WTC11 (cell line): ENCODE measurements at places on chromosomes 4 and X. TPM values are rescaled to one million over a fixed set of nuclear protein-coding genes. Genes with fewer than 3 reads are reported as not detected.

DNA sequence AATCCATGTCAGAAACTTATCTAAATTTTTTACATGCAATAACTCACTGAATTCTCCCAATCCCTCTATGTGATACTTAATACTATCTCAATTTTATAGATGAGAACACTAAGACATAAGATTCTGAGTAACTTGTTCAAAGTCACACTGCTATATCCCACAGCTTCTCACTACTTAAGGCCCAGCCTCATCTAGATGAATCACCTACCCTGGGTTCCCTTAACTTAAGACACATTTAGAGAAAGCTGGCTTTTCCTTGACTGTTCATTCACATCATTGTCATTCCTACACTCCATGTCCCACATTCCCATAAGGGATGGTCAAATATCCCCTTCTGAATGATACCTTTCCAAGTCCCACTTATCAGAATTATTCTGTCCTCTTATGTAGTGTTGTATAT is 21.0 kb downstream of the TNIP3 start:
- H3K4me1 ChIP-seq, result no peaks in the 10 kb centered on the region
- no peak overlapping the region for H3K4me3 ChIP-seq
- DNase-seq, result no peak
- no peaks in the 10 kb centered on the region for H3K36me3 ChIP-seq

- H3K4me1 ChIP-seq, result peaks cover 2% of the 10 kb centered on the region; the same call in 1 of the 2 replicates
- no peak overlapping the region for H3K4me3 ChIP-seq
- no peaks in the 10 kb centered on the region for H3K36me3 ChIP-seq
- no peak overlapping the region for H3K27ac ChIP-seq
- DNase-seq, result no peak
- no peaks in the 10 kb centered on the region for H3K27me3 ChIP-seq
Observed at GRCh38 chr4:129223945-129224344, 128.0 kb downstream of the C4orf33 start.

DNA sequence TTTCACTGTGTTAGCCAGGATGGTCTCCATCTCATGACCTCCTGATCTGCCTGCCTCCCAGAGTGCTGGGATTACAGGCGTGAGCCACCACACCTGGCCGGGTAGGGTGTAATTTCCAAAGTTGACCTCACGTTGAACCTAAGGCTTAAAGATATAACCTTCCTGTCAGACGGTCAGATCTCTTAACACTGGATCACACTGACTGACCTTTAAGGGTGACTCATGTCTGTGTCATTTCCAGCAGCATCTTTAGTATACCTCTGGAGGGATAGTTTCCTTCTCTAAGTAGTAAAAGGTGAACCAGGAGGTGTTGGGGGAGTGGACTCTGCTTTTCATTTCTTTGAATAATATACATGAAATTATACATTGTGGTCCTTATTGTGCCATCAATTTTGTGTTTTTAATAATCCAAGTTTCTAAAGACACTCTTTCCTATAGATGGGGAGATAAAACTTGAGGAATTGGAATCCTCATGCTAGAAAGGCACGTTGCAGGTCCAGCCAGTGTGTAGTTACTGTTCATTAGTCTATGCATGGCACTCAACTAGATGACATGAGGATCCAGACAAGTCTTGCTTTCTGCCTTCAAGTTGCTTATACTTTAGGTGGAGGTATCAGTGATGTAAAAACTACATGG is 45.7 kb downstream of the ARHGAP10 start:
- no peaks in the 10 kb centered on the region for H3K27me3 ChIP-seq
- no peaks in the 10 kb centered on the region for H3K36me3 ChIP-seq
- H3K4me1 ChIP-seq, result peaks cover 3% of the 10 kb centered on the region
- no peak for DNase-seq
- H3K27ac ChIP-seq, result no peak overlapping the region
- no peak overlapping the region for H3K4me3 ChIP-seq

- no peak overlapping the region for H3K27ac ChIP-seq
- 0 out of 2 replicates have a peak, but pooled peaks cover 6% of the 10 kb centered on the region for H3K4me1 ChIP-seq
- no peaks in the 10 kb centered on the region for H3K27me3 ChIP-seq
- H3K36me3 ChIP-seq, result no peaks in the 10 kb centered on the region
Observed at GRCh38 chr4:1646690-1647089, 37.4 kb downstream of the FAM53A start.

DNA sequence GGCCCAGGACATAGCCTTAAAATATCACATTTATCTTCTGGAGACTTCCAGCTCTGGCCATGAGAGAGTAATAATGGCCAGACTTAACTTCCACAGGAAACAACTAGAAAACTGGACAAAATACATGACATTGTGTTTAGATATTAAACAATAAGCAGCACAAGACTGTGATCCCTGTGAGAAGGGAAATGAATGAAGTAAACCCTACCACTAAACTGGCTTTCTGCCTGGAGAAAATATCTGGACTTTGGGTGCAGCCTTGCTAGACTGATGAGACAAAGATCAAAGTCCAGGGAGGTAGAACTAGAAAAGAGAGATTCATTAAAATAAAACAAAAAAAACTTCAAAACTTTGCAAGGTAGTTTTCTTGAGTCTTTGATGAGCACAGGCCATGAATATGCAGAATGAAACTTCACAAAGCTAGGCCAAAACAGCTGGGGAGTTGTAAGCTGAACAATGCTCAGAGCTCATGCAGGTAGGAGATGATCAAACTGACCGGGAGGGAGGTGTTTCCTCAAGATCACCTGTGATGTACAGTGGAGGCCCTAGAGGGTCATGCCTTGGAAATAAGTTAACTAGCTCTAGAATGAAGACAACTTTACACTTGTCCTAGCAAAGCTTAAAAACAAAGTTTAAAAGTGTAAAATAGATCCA is 147.0 kb upstream of the SH3RF1 start:
- no peaks in the 10 kb centered on the region for H3K27me3 ChIP-seq
- no peak for DNase-seq
- no peaks in the 10 kb centered on the region for H3K36me3 ChIP-seq
- no peak overlapping the region for H3K4me3 ChIP-seq
- H3K27ac ChIP-seq, result no peak overlapping the region

DNA sequence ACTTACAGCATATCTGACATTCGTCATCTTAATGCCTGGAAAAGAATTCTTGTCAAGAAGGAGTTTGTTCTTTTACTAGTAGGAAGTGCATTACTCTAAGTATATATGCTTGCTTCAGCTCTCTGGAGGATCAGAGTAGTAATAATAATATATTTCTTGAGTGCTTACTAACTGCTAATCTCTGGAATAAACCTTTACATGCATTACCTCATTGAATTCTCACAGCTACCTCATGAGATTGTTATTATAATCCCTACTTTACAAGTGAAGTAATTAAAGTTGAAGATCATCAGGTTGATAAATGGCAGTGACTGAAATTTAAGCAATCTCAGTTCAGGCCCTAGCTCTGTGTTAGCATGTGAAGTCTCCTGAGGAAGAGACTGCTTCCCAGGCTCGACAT is 115.0 kb upstream of the PDE5A start:
- H3K4me3 ChIP-seq, result no peak overlapping the region
- no peaks in the 10 kb centered on the region for H3K36me3 ChIP-seq
- no peaks in the 10 kb centered on the region for H3K4me1 ChIP-seq
- H3K27ac ChIP-seq, result no peak overlapping the region

DNA sequence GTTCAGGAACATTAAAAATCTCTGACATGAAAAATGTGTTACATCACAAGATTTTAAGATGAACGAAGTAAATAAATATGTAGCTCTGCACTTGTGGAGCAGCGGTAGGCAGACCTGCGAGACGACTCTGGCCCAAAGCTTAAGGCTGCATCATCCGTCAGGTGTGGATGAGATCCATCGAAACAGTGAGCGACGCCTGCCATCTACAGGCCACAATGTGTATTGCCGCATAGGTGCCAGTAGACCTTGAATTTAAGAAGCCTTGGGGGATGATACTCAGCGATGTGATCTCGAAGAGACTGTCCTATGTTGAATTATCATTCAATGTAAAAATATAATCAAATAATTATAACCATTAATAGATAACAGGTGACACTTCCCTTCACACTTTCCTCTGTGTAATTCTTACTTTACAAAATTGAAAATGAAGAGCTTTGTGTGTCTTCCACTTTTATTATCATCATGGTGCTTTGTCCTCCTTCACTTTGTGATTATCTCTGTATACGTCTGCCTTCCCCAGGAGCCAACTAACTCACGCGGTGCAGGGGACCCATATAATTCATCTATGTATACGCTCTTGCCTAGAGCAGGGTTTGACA is 851.0 kb downstream of the RAB28 start:
- H3K27me3 ChIP-seq, result peaks cover 3% of the 10 kb centered on the region
- no peak overlapping the region for H3K4me3 ChIP-seq
- peaks cover 8% of the 10 kb centered on the region for H3K4me1 ChIP-seq
- H3K27ac ChIP-seq, result no peak overlapping the region
- H3K36me3 ChIP-seq, result peaks cover 33% of the 10 kb centered on the region

DNA sequence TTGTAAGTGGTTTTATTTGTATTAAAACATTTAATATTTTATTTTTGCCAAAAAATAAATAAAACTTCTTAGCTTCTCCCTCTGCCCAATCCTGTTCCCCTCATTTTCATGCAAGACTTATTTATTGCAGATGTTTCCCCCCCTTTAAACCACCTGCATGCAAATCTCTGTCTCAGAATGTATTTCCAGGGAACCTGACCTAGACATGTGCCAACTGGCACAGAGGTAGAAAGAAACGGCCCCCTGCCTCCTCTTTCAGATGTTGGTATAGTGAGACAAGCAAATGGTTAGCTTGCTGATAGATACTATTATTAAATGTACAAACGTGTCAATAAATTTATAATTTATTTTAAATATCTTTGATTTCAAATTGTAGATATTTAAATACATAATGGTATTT is 47.1 kb downstream of the KLF3 start:
- peaks cover 6% of the 10 kb centered on the region; the same call in 1 of the 2 replicates for H3K36me3 ChIP-seq
- H3K4me3 ChIP-seq, result no peak overlapping the region
- H3K27ac ChIP-seq, result no peak overlapping the region
- H3K4me1 ChIP-seq, result no peaks in the 10 kb centered on the region
- no peaks in the 10 kb centered on the region for H3K27me3 ChIP-seq

DNA sequence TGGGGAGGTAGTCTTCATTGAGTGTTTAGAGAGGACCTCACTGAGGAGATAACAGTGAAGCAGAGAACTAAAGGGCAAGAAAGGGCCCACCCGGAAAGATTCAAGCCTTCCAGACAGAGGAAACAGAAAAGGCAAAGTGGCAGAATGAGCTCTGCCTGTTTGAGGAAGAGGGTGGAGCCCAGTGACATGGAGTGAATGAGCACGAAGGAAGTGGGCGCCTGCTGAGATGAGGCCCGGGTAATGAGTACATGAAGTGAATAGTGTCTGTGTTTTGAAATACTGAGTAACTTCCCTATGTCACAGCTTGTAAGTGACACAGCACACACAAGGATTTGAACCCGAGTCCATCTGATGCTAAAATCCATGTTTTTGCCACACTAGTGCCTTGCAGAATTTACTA is 32.5 kb upstream of the TLR2 start:
- H3K4me3 ChIP-seq, result no peak overlapping the region
- H3K27ac ChIP-seq, result no peak overlapping the region
- H3K36me3 ChIP-seq, result no peaks in the 10 kb centered on the region

- DNase-seq, result no peak
- peaks cover 3% of the 10 kb centered on the region; the same call in 1 of the 2 replicates for H3K27me3 ChIP-seq
- no peak overlapping the region for H3K27ac ChIP-seq
- H3K36me3 ChIP-seq, result peaks cover 27% of the 10 kb centered on the region
- no peaks in the 10 kb centered on the region for H3K4me1 ChIP-seq
Observed at GRCh38 chrX:313546-313945, 5.0 kb downstream of the GTPBP6 start.

- peaks cover 36% of the 10 kb centered on the region for H3K36me3 ChIP-seq
- peak overlapping the region; percentile 35 for H3K27ac ChIP-seq
- H3K4me1 ChIP-seq, result peaks cover 62% of the 10 kb centered on the region
- no peak overlapping the region for H3K4me3 ChIP-seq
- no peak for DNase-seq
Observed at GRCh38 chr4:151488968-151489367, 80.0 kb downstream of the FHIP1A start.

GRCh38 chr4:13703096-13703495 is 75.6 kb upstream of the BOD1L1 start:
- DNase-seq, result no peak
- H3K27ac ChIP-seq, result no peak overlapping the region
- H3K36me3 ChIP-seq, result no peaks in the 10 kb centered on the region
- H3K4me3 ChIP-seq, result no peak overlapping the region

DNA sequence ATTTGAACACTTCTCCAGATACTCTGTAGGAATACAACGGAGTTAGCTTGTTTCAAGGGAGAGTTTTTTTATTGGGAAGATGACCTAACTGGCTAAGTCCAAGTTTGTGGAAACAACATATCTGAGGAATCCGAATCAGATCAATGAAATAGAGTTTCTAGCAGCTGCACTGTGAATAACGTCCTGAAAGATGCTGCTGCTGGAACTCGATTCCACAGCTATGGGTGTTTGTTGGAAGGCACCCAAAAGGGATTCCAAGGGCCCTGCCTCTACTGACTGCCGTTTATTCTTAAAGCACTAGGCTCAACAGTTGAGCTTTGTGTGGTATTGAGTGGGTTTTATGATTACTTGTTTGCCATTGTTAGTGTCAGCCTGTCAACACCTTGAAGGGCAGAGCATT is 6.6 kb upstream of the GBA3 start:
- no peak overlapping the region for H3K4me3 ChIP-seq
- no peaks in the 10 kb centered on the region for H3K36me3 ChIP-seq
- DNase-seq, result no peak

DNA sequence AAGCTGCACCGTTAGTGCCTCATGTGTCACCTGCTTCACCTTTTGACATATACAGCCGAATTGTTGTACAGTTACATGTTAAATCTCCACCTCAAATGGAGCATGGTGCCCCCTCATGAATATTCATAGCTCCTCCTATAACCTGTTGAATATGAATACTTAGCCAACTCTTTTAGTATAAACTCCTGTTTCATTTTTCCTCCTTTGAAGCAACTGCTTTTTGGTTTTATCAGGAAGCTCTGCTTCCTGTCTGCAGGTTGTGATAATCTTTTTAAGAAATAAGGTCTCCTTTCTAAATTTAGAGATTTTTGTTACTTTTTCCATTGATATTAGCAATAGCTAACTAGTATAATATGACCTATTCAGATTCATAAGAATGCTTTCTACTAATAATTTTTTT is 1429.2 kb upstream of the AGA start:
- no peaks in the 10 kb centered on the region for H3K36me3 ChIP-seq
- peaks cover 6% of the 10 kb centered on the region for H3K4me1 ChIP-seq
- no peaks in the 10 kb centered on the region for H3K27me3 ChIP-seq

- no peaks in the 10 kb centered on the region for H3K27me3 ChIP-seq
- H3K27ac ChIP-seq, result no peak overlapping the region; the same call in 1 of the 2 replicates
- H3K4me3 ChIP-seq, result no peak overlapping the region
- H3K4me1 ChIP-seq, result no peaks in the 10 kb centered on the region
Observed at GRCh38 chr4:37710491-37710890, 24.3 kb upstream of the RELL1 start.

PABPC1L2A gene
- 0.39 to 1.1 TPM (median 0.83 TPM) in 3 replicates for total RNA-seq

UBA6 gene
- 71.5 to 81.5 TPM (median 79.0 TPM) in 3 replicates for total RNA-seq

ARHGAP6 gene
- total RNA-seq, result 0.55 to 1.0 TPM (median 0.89 TPM) in 3 replicates

KCND1 gene
- total RNA-seq, result 4.9 to 5.4 TPM (median 5.2 TPM) in 3 replicates

DMP1 gene
- 0.11 TPM in 1 of 3 replicates, not detected in the others for total RNA-seq

REELD1 gene
- total RNA-seq, result not detected in 3 replicates

BEX1 gene
- 45.2 to 49.3 TPM (median 46.8 TPM) in 3 replicates for total RNA-seq

FAM50A gene
- total RNA-seq, result 50.2 to 51.8 TPM (median 51.1 TPM) in 3 replicates
